ENCODE measurements at places on chromosomes 16 and 17. TPM values are rescaled to one million over a fixed set of nuclear protein-coding genes. Genes with fewer than 3 reads are reported as not detected.

The KCNJ12 gene
- total RNA-seq, result 2.1 TPM

The ETV4 gene
- 5.0 TPM for total RNA-seq

The PCGF2 gene
- total RNA-seq, result 9.9 TPM

The SEPTIN12 gene
- total RNA-seq, result 0.54 TPM

The RASL10B gene
- 1.9 TPM for total RNA-seq

The PRSS22 gene
- total RNA-seq, result 1.2 TPM
